Hematopoietic multipotent progenitor cell treated with erythropoietin and hydrocortisone succinate and interleukin-3 and kit ligand, for 15 days (in vitro differentiated cells): ENCODE measurements at places on chromosomes 12 and 14.
A peak's percentile ranks its signal among the peaks of the same experiment; 100 is the strongest.

GRCh38 chr14:93234798-93235197, 27.7 kb downstream of the UBR7 start:
- no peak for DNase-seq

DNA sequence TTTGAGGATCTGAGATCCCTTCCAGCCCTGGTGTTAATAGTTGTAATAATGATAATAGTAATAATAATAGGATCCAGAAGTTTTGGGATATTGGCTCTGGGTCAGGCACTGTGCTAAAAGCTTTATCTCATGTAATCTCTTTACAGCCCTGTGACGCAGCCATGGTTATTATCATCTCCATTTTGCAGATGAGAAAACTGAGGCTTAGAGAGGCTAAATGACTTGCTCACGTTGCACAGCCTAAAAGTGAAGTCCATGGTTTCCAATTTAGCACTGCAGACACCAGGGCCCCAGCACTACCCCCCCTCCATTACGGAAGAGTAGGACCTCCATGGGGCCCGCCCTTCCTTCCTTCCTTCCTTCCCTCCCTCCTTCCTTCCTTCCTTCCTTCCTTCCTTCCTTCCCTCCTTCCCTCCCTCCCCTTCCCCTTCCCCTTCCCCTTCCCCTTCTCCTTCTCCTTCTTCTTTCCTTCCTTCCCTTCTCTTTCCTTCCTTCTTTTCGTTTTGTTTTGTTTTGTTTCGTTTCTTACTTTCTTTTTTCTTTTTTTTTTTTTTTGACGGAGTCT, 14.9 kb upstream of the COX6A1 start:
- DNase-seq = no peak

DNA sequence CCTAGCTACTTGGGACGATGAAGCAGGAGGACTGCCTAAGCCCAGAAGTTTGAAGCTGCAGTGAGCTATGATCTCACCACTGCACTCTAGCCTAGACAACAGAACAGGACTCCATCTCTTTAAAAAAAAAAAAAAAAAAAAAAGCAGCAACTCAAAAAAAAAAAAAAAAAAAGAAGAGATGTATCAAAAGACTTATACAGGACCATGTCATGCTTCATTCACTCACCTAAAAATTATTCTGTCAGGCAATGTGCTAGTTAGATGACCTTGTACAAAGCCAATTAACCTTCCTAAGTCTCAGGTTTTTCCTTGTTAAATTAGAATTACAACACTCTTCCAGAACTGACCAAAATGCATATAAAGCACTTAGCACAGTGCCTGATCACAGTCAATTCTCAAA, 50.9 kb downstream of the BAZ1A start:
- DNase-seq = no peak

- no peak for DNase-seq
Measured at GRCh38 chr12:102479099-102479885, 1.1 kb downstream of the IGF1 start.

GRCh38 chr14:100841066-100841760, 15.3 kb downstream of the MEG3 start:
- DNase-seq = no peak

GRCh38 chr12:75868501-75868900, 163.1 kb downstream of the PHLDA1 start:
- no peak for DNase-seq

- DNase-seq = no peak
Measured at GRCh38 chr14:88505621-88506020, 49.2 kb downstream of the PTPN21 start.

- DNase-seq = peak; percentile 1
Measured at GRCh38 chr14:103626146-103626850, 2.7 kb upstream of the KLC1 start.

DNA sequence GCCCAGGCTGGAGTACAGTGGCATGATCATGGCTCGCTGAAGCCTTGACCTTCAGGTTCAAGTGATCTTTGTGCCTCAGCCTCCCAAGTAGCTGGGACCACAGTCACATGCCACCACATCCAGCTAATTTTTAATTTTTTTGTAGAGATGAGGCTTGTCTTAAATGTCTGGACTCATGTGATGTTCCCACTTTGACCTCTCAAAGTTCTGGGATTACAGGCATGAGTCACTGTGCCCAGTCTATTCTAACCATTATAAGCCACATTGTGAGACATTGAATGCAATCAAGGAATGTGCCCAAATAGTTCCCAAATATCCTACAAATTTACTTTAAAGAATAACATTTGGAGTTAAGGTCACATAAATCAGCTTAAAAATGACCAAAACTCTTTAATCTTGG, 130.7 kb upstream of the ARID2 start:
- DNase-seq = no peak

DNA sequence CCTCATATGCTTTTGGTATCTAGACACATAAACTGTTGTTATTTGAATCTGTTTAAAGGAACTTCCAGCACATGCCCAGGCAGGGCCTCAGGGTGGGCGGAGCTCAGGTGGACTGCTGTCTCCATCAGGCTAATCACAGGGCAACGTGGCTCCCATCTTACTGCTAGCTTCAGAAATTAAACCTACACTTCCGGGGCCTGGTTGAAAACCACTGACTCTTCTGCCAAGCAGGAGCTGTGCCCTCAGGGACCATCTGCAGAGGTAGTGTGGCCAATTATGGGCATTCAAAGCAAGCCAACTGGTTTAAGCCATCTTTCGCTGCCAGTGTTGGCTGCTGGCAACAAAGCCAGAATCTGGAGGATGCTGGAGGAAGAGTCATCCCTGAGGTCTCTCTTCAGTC, 97.5 kb downstream of the TMX1 start:
- DNase-seq = no peak

- no peak for DNase-seq
Measured at GRCh38 chr12:49536526-49537071, 2.2 kb upstream of the KCNH3 start.

DNA sequence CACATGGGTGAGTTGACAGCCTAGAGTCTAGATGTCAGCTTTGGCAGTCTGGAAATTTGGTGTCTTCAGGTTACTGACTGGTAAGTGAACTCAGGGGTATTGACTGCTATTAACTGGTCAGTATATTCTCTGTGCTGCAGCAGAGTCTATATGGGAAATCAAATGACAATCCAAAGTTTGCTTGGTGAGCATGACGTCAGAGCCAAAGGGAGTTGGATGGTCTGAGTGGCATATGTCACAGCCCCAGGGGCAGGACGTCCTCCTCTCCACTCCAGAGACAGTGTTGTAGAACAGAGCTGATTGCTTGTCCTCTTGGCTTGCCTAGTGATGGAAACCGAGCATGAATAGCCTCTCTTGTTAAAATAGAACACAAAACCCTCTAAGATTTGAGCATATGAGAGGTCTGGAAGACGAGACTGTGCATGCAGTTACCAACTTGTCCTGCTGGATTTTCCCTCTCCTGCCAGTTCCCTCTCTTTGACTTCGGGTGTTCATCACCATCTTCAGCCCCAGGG, 3.3 kb upstream of the TBC1D30 start:
- DNase-seq = no peak

- DNase-seq = no peak
Measured at GRCh38 chr14:90536092-90536491, 139.3 kb downstream of the CALM1 start.

DNA sequence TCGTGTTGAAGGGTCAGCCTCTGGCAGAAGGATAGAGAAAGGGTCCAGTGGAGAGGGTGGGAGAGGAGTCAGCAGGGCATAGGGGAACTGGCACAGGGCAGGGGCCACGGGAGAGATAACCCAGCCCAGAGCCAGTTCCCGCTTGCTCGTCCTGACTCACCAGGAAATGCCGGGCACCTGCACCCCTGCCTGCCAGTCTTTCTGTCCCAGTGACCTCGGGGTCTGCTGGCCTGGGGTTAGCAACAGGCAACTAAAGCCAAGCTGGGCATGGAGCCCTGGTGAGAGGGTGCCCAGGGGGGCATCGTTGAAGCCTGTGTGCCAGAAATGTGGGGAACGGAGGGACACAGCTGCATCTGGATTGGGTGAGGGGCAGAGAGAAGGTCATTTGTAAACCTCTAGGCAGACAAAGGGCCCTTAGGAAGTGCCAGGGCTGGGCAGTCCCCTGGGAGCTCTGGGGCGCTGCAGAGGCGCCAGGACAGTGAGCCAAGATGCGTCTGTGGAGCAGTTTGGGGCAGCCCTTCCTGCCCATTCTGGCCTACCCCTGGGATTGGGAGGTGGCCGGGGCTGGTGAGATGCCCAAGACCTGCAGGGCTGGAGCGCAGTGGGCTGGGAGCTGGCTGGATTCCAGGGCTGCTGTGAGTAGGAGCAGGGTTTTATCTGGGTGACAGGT, 5.5 kb downstream of the TNFAIP2 start:
- no peak for DNase-seq

GRCh38 chr12:103884316-103884715, 43.3 kb upstream of the NT5DC3 start:
- DNase-seq = no peak

- DNase-seq = no peak
Measured at GRCh38 chr12:130552483-130552996, 163.6 kb downstream of the RIMBP2 start.

GRCh38 chr14:77707355-77707723, 484 bp downstream of the ALKBH1 start:
- peak; percentile 55 for DNase-seq

DNA sequence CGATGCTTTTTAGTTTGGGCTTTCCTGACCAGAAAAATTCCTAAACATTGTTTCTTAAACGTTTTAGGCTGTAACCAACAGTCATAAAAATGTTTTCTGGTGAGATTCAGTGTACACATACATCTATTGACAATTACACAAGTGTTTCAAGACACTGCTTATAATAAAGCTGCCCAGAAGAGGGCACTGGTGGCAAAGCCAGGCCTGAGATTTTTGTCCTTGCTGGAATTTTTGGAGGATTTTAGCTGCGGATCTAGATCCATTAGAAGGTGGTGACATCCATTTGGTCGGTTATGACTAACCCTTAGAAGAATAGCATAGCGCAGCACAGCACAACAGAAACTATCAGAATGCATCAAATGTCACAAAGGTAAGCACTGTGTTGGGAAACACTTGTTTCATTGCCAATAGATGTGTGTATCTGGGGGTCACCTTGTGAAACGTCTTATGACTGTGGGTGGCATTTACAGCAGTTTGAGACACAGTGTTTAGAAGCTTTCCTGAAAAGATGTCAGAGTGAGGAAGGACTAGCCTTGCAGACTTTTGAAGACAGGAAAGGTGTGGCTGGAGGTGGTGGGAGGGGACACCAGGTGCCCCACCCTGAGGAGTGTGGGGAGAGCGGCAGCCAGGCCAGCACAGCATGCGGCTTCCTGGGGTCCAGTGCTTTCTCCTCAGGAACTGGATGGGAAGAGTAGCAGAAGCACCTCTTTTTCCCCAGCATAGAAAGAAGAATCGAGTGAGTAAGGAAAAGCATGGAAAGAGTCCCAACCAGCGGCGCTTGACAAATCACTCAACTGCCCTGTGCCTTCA, 54.7 kb upstream of the FKBP4 start:
- DNase-seq = no peak

- DNase-seq = no peak
Measured at GRCh38 chr12:90510948-90511347, 444.0 kb downstream of the CCER1 start.

DNA sequence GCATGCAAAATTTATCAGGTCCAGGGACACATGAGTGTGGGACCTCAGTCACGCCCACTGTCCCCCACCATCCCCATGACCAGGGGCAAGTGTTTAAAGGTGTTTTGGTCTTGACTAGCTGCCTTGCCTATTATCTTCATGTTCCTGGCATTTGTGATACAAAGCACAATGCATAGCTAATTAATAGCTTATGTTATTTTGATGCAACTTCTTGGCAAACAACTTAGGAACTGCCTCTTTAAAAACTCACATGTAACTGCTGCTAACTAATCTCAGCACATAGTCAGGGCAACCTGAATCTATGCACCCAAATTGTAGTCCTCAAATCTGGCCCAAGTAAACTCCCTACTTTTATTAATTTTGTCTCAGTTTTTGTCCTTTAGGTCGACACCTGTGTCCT, 7.4 kb upstream of the OR6J1 start:
- no peak for DNase-seq

DNA sequence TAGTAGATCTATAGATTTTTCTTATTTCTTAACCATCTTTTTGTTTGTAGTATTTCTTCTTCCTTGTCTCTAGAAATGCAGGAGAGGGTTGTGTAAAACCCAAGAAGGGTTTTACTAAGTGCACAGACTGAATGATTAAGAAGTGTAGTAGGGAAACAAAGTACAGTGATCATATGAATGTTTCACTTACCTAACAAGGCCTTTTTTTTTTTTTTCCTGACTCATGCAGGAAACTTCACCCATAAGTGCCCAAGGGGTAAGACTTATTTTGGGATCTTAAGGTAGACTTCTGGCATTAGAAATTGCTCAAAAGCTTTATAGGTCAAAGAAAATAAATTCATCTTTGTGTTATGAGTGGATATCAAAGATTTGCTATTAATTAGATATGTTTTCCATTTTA, 10.2 kb downstream of the SCN8A start:
- no peak for DNase-seq

DNA sequence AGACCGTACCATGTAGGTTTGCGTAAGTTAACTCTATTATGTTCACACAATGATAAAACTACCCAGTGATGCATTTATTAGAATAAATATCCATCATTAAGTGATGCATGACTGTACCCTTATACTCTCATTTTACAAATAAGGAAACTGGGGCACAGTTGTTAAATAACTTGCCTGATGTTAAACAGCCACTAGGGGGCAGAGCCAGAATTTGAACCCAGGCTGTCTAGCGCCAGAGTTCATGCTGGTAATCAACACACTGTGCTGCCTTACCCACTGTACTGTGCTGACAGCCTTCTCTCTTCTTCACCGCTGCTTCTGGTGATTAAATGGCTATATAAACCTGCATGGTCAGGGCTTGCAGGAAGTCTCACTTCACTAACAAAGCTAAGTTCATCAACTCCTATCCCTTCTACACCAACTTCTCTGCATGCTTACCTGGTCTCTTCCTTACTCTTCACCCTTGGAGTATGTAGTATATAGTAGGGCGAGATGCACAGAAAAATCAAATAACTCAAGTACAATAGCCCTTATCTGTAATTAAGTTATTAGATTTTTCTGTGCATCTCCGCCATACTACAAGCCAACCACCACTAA, 43.6 kb upstream of the APPL2 start:
- peak; percentile 37 for DNase-seq

GRCh38 chr12:94318181-94318580, 141.5 kb downstream of the CEP83 start:
- DNase-seq = no peak

- DNase-seq = no peak
Measured at GRCh38 chr14:90717916-90718315, 98.3 kb downstream of the TTC7B start.

GRCh38 chr12:93223440-93224426, 154.0 kb upstream of the NUDT4 start:
- peak; percentile 48 for DNase-seq

- no peak for DNase-seq
Measured at GRCh38 chr14:91207008-91207407, 37.5 kb downstream of the GPR68 start.

- peak; percentile 76 for DNase-seq
Measured at GRCh38 chr12:121838126-121838525, 20.5 kb downstream of the HPD start.
